ENCODE measurements at places on chromosomes 5 and 9.

GRCh38 chr5:146419696-146420095 is 27.4 kb upstream of the TCERG1 start:
- DNase-seq: no peak

GRCh38 chr9:34709196-34709978 is 549 bp downstream of the CCL21 start:
- DNase-seq: no peak

DNA sequence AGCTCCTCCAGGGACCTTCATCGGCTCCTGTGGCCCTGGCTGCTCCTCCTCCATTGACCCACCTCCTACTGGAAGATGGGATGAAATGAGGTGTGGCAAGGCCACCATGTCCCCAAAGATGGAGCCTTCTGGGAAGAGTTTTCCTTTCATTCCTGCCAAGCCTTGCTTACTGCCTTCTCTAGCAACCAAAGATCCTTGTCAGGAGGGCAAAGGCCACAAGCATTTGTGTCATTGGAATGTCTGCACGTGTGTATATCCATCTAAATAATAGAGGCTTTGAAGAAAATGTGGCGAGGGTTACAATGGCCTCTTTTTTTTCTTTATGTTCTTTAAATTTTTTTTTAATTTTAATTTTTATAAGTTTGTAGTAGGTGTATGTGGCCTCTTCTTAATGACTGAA is 313.6 kb downstream of the ARHGEF28 start:
- no peak for DNase-seq

- DNase-seq: no peak
Measured at GRCh38 chr5:65483546-65484346, 2.0 kb upstream of the ADAMTS6 start.

DNA sequence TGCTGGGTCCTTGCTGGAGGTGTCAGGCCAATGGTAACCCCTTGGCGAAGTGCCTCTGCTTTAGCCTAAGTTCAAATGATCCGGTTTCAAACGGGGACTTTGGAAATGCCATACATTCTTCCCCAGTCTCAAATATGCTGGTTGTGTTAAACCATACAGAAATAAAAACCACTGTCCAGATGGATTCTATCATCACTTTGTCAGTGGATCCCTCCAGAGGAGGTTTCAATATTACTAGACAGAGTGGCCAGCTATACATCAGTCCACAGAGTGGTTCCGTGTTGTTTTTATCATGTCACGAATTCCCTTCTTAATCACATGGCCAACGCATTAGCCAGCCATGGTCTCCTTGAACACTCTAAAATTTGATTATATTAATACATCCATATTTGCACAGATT is 7.3 kb upstream of the RANBP17 start:
- no peak for DNase-seq

- no peak for DNase-seq
Measured at GRCh38 chr5:93378073-93378472, 202.9 kb downstream of the NR2F1-AS1 start.

DNA sequence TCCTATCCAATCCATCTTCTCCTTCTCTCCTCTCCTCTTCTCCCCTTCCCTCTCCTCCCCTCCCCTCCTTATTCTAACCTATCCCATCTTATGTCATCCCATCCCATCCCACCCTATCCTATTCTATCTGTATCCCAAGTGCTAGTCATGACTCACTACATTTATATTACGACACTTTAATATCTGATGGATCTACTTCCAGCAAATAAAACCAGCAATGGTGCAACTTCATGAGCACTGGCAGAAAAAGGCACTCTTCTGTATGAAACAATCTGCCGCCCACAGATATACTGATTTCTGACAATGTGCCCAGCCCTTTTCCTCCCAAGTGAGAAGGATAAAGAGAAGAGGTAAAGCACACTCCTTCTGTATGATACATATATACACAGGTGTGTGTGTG is 86.6 kb upstream of the ANKH start:
- no peak for DNase-seq
